ENCODE measurements at places on chromosomes 3 and 15.

- no peak for DNase-seq
Measured at GRCh38 chr3:145939431-145939830, 221.6 kb downstream of the PLOD2 start.

GRCh38 chr15:90344662-90345061 lies 7.4 kb upstream of the ZNF774 start:
- DNase-seq, result no peak

DNA sequence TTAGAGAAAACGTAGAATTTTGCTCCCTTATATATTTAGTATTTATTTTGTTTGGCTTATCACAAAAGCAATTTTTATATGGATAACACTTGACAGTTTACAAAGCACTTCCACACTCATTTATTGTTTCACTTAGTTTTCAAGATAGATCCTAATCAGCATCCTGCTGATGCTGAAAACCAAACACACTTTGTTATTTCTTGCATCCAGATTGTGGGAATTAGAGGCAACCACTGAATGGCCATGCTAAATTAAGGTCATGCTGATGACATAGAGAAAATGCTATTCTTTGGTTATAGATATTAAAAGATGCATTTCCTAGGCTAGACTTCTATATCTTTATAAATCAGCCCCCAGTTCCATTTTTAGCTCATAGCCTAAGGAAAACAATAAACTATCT lies 474.1 kb upstream of the KCNMB2 start:
- no peak for DNase-seq

- DNase-seq, result no peak
Measured at GRCh38 chr3:129315223-129315997, 36.7 kb downstream of the HMCES start.

GRCh38 chr3:127780536-127781400 lies 41.5 kb downstream of the MGLL start:
- no peak for DNase-seq

GRCh38 chr15:70035719-70036077 lies 62.0 kb downstream of the TLE3 start:
- no peak for DNase-seq

DNA sequence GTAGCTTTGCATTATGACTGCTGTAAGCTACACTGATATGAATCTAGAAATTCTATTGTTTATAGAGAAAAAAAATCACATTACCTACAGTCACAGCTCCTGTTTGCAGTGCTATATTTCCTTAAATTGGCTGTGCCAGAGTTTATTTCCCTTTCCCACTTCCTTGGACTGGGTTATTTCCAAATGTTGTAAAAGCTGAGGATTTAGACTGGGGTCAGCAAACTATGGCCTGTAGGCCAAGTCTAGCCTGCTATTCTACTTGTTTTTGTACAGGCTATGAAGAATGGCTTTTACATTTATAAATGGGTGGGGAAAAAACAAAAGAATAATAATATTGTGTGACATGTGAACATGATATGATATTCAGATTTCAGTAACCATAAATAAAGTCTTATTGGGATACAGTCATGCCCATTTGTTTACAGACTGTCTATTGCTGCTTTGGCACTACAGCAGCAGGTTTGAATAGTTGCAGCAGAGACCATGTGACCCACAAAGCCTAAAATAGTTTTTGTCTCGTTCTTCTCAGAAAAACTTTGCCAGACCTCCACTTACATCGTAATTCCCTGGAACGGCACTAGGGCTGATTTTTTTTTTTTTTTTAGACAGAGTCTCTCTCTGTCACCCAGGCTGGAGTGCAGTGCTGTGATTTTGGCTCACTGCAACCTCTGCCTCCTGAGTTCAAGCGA lies 7.8 kb downstream of the GLDN start:
- DNase-seq, result no peak

DNA sequence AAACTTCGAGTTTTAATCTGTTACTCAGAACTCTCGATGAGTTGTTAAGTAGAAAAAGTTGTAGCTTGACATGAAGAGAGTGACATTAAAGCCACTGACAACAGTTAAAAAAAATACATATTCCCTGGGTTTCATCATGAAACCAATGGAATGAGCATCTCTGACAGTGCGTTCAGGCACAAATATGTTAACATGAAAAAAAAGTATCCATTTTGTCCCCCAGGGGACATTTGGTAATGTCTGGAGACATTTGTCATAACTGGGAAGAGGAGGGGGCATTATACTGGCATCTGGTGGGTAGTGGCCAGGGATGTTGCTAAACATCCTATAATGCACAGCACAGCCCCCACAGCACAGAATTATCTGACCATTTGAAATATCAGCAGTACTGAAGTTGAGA lies 14.8 kb upstream of the FOXP1 start:
- DNase-seq, result no peak

DNA sequence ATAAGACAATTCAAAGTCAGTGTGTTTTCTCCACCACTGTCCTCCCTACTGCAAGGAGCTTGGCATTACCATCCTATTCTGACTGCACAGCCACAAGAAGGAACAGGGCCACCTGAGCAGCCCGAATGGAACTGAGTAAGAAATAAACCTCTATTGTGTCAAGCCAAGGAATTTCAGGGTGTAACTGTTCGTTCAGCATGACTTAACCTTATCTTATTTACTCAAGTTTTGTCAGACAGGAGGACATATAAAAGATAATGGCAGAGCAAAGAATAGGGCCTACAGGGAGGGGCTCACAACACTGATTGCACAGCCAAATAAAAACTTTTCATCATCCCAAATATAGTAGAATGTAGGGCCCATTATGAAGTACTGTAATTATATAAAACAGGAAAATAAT lies 236.1 kb downstream of the NEK10 start:
- no peak for DNase-seq

DNA sequence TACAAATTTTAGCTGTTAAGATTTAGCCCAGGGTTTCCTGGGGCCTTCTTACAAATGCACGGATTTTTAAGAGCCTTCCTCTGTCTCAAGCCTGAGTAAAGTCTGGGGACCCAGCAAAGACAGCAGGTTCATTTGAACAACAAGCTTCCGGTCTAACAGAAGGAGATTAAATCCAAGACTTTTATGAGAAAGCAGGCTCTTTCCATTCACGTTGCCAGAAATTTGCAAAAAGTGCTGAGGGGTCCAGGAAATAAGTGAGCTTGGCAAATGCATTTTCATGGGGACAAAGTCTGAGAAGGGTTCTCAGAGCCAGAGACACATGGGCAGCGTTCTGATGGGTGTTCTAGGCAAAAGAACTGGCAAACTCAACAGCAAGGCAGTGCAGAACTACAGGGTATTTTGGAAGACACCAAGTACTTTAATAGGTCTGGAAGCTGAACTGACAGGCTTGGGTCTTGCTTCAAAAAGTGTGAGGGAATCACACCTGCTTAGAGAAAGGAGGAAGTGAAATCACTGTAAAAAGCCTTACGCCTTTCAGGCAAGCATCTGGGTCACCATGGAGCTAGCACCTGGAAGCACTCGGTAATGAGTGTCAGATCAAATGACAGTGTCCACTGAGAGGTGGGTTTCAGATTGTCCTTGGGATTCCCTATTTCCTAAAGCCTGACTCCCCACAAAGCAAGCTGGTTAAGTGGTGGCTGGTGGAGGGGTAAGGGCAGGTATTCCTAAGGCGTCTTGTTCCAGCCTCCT lies 115.8 kb upstream of the ARHGEF3 start:
- no peak for DNase-seq

GRCh38 chr3:67662733-67663132 lies 8.3 kb upstream of the SUCLG2 start:
- no peak for DNase-seq

DNA sequence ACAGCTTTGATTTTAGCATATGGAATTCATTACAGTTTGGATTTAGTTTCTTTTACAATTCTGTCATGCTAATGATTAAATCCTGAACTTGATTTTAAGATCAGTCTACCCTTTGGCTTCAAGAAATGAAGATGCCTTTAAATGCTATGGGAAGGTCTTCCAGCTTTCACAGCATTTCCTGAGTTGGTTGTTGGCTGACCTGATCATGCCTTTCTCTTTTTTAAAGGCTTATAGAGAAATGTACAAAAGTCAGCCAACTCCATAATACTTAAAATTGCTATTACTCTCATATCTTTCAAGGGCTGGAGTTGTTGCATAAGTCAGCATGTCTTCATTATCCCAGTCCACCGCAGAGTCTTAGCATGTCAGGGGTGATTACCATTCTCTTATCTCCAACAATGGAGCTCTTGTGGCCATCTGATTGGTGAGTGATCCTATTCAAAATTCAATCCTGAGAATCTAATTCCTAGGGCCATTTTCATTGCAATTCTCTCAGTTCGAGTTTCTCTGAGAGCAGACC lies 123.8 kb downstream of the GMNC start:
- no peak for DNase-seq

DNA sequence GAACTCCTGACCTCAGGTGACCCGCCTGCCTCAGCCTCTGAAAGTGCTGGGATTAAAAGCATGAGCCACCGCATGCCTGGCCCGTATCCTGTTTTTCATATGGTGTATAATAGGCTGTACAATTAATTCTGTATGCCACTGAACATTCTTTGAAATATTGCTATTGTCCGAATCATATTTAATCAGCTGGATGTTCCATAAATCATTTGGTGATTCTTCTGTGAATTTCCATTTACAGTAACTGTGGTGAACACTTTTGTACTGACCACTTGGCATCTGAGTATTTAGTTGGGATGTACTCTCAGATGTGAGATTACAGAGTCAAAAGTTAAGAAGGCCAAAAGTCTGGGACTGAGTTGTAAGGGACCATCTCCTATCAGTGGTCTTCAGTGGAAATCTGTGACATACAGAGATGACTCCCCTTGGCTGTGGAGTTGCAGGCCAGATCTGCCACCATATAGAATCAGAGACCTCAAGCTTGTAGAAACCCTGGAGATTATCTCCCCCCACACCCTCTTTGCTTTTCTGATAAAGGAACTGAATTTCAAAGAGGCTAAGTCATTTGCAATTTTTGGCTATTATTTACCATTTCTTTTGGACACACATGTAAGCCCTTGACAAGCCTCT lies 25.7 kb upstream of the DYNC1LI1 start:
- DNase-seq, result no peak

DNA sequence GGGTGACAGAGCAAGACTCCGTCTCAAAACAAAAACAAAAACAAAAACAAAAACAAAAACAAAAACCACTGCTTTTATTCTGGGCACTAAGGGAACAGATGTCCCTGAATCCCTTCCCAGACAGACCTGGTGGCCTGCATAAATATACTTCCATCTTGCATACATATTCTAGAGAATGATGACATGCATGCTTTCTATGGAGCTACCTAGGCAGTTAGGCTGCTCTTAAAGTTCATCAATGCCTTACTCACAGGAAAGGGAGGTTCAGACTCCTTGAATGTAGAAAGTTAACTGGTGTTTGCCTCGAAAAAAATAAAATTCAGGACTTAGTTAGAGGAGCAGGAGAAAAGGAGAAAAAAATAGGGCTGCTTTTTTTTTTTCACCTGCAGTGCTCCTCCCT lies 72.6 kb downstream of the C3orf38 start:
- no peak for DNase-seq

- no peak for DNase-seq
Measured at GRCh38 chr3:4067893-4068292, 235.3 kb upstream of the SETMAR start.

DNA sequence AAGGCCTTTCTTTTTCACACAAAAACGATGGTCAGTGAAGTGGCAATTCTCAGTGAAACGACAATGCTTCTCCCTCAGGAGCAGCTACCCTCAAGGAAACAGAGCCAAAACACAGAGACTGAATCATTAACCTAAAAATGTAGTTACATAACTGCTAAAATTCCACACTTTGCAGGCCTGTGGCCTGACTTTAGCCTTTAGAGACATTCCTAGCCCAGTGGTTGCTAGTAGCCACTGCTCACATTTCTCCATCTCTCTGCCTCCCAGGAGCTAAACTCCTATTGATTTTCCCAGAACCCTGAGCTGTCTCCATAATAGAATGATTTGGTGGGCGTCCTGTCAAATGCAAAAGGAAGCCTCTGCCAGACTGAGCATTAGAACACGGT lies 630.1 kb upstream of the KCNMB2 start:
- no peak for DNase-seq

- no peak for DNase-seq
Measured at GRCh38 chr15:45476410-45476809, 46.1 kb downstream of the SLC30A4 start.

DNA sequence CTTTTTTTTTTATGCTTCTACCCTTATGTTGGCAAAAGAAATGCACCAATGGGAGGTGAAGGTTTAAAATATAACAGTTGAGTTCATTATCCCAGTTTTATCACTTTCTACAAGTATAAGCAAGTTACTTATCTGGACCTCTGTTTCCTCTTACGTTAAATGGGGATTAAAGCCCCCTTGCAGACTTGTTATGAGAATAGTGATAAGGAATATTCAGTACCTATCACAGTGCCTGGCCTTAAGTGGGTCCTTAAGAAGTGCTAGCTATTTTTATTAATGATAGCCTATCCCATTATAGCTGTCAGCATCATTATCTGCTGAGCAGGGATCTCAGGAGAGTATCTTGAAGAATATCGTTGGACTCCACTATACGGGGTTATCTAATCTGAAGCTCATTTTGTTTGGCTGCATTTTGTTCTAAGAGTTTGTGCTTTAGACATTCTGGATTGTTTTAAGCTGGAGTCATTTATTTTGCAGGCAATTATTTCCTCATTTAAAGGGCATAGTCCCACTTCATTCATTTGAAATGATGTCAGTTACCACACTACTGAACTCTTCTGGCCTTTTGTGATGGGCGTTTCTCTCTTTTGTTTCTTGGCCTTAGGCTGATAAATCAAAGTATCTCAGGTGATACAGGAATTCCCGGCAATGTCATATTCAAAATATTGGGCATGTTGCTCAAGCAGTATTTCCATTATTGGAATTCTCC lies 28.8 kb downstream of the RAB8B start:
- no peak for DNase-seq

DNA sequence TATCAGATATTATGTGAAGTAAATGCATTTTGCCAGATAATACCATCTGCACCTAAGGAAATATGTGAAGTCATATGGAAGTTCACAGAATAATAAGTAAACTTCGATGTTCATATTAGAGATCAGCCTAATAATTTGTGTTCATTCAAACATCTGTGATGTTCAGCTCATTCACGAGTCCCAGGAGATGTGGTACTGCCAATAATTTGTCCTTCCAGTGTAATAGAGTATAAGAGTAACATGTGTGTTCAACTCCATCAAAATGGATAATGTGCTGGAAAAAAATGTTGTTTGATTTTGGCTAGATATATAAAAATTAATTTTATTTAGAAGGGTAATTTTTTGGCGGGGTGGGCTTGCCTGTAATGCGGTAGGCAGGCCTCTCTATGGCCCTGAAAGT lies 75.4 kb upstream of the ARL6 start:
- no peak for DNase-seq

GRCh38 chr15:52715411-52715810 lies 36.2 kb upstream of the ATOSA start:
- DNase-seq, result no peak

GRCh38 chr3:176328198-176328597 lies 869.1 kb downstream of the TBL1XR1 start:
- no peak for DNase-seq

GRCh38 chr3:32140943-32141342 lies 34.5 kb downstream of the GPD1L start:
- no peak for DNase-seq

- no peak for DNase-seq
Measured at GRCh38 chr3:187025656-187026316, 95.5 kb downstream of the ST6GAL1 start.

- DNase-seq, result no peak
Measured at GRCh38 chr3:124532071-124532470, 198.2 kb upstream of the UMPS start.
